ENCODE measurements at places on chromosomes 11 and 22. TPM values are rescaled to one million over a fixed set of nuclear protein-coding genes. Genes with fewer than 3 reads are reported as not detected.
A peak's percentile ranks its signal among the peaks of the same experiment; 100 is the strongest.

Gene KIAA1671
- total RNA-seq = 23.9 TPM

Gene PRR33
- total RNA-seq = not detected

- H3K4me3 ChIP-seq = no peak overlapping the region
- no peaks in the 10 kb centered on the region for H3K36me3 ChIP-seq
- no peaks in the 10 kb centered on the region for H3K4me1 ChIP-seq
- H3K27me3 ChIP-seq = no peaks in the 10 kb centered on the region
- no peak for DNase-seq
- no peak overlapping the region for H3K27ac ChIP-seq
Observed at GRCh38 chr11:10893714-10894151, 35.9 kb upstream of the ZBED5 start.

GRCh38 chr11:46006418-46007070 is 84.1 kb downstream of the LARGE2 start:
- H3K4me1 ChIP-seq = no peaks in the 10 kb centered on the region
- DNase-seq = no peak

Gene C22orf31
- total RNA-seq = not detected

Gene CRYAB
- total RNA-seq = 4.0 TPM

Gene HBE1
- not detected for total RNA-seq

DNA sequence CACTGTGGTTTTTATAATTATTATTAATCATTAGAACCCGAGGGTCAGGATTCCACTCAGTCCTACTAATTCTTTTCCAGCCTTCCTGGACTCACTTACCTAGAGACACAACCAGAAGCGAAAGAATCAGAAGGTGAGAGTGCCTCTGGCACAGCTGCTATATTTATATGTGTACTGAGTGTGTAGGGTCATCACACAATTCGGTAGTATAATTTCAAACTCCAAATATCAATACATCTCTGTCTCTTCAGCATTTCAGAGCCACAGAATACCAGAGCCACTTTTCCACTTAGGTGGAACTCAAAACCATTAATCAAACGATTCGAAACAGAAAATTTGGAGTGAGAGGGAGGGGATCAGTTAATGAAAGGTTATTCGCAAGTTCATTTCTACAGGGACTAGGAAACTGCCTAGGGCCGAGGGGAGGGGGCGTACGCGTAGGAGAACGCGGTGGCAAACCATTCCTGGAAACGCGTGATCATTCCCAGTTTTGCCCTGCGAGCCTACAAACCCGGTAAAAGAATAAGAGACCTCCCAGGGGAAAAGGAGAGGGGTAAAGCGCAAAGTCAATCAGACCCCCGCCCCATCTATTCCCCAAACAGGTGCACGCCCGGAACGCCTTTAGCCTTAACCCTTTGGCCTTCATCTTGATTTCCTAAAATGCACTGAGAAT is 5.4 kb downstream of the BSX start:
- peaks cover 9% of the 10 kb centered on the region for H3K4me1 ChIP-seq
- H3K36me3 ChIP-seq = no peaks in the 10 kb centered on the region
- peaks cover 76% of the 10 kb centered on the region for H3K27me3 ChIP-seq
- no peak for DNase-seq
- H3K4me3 ChIP-seq = peak overlapping the region; percentile 60

DNA sequence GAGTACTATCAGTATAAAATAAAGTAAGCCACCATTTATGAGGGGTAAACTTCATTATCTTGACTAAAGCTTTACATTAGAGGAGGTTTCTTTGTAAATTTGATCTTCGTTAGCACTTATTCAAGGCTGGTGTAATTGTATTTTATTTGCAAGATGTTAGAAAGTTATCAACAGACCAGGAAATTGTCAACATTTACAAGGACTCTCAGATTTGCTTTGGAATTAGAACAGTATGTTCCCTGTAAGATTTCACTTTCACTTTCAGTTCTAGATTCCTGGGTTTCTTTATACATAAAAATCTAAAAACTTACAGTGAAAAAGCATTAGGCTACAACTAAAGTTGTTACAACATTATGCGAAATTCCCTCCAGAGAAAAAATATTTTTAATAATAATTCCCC is 4.6 kb upstream of the BIRC3 start:
- no peaks in the 10 kb centered on the region for H3K36me3 ChIP-seq
- no peaks in the 10 kb centered on the region for H3K27me3 ChIP-seq
- no peak for DNase-seq
- no peak overlapping the region for H3K27ac ChIP-seq

DNA sequence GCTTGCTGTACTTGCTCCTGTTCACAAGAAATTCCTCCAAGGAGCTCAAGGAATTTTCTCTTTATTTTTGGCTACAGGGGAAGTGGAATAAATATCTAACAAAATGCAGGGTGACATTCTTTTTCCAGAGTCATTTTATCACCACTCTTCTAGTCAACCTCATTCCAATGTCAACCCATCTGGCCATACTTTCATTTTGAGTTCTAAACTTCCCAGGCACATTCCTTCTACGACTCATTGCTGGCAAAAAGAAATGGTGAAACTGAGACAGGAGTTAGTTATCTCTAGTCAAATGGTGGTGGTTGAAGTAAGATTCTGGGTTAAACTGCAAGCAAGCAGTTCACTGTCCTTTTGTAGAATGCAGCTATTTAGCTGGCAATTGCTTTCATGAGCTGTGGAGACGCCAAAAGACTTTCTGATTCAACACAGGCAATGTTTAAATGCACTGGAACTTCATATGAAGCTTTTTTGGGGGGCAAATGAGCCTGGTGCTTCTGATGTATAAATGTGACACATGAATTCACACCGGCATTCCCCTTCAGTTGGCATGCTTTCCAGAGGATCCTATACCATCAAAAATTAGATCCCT is 304.6 kb downstream of the CADM1 start:
- H3K36me3 ChIP-seq = no peaks in the 10 kb centered on the region
- no peak overlapping the region for H3K27ac ChIP-seq
- DNase-seq = no peak
- no peaks in the 10 kb centered on the region for H3K27me3 ChIP-seq
- H3K4me1 ChIP-seq = peaks cover 10% of the 10 kb centered on the region

- no peak overlapping the region for H3K4me3 ChIP-seq
- H3K4me1 ChIP-seq = no peaks in the 10 kb centered on the region
- no peak for DNase-seq
- H3K27ac ChIP-seq = no peak overlapping the region
Observed at GRCh38 chr11:119110439-119110838, 3.3 kb downstream of the C2CD2L start.

- no peak overlapping the region for H3K4me3 ChIP-seq
- H3K4me1 ChIP-seq = peaks cover 3% of the 10 kb centered on the region
- H3K27me3 ChIP-seq = no peaks in the 10 kb centered on the region
- no peaks in the 10 kb centered on the region for H3K36me3 ChIP-seq
- no peak overlapping the region for H3K27ac ChIP-seq
Observed at GRCh38 chr11:83979593-83979992, 693.4 kb upstream of the CCDC90B start.

- no peaks in the 10 kb centered on the region for H3K4me1 ChIP-seq
- no peak for DNase-seq
- no peaks in the 10 kb centered on the region for H3K27me3 ChIP-seq
- no peaks in the 10 kb centered on the region for H3K36me3 ChIP-seq
- no peak overlapping the region for H3K4me3 ChIP-seq
Observed at GRCh38 chr22:28857288-28857687, 26.1 kb upstream of the ZNRF3 start.

Gene RHOD
- 10.5 TPM for total RNA-seq

DNA sequence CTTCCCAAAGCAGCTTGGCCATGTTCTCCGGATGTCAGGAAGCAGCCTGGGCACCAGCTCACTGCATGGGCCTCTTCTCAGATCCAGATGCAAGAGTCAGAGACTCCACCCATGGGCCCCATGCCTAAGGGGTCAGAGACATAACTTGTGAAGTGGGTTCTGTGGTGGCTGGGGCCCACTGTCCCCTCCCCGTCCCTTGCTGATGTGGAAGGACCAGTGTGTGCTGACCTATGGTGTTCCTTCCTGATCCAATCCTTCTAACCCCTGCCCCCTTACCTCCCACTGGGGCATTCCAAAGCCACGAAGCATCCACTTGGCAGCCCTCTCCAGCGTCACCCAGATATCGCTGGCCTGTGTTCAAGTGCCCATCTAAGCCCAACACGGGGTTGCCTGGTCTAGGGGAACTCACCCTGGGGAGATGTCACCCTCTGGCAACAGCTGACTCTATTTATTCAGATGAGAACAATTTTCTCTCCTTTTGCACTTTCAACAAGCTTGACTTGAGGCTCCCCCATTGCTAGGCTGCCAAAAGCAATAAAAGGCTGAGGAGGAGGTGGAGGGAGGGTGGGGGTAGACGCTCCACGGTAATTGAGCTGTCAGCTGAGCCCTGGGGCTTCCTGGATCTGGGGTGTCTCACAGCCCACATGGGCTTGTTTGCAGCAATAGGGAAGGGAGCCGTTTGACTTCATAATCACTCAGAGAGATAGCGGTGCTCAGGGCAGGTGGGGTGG is 158.5 kb downstream of the ADAMTS15 start:
- H3K27ac ChIP-seq = no peak overlapping the region
- H3K27me3 ChIP-seq = no peaks in the 10 kb centered on the region

Gene SLC5A12
- total RNA-seq = 1.4 TPM

DNA sequence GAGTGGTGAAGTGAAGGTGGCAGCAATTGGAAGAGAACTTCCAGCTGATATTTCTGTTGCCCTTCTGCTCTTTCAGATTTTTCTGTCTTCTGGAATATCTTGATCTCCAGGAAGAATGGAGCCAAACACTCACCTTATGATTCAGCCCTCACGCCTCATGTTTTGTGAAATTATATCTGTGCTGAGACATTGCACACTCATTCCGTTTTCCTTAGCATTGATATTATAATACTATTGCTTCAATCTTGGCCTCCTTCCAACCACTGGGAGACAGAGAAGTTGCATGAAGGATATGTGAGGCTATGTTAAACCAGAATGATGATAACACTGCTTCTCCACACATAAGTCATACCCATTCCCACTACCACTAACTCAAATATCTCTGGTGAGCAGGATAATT is 177.9 kb downstream of the ETS1 start:
- no peaks in the 10 kb centered on the region for H3K27me3 ChIP-seq
- H3K36me3 ChIP-seq = no peaks in the 10 kb centered on the region
- no peak for DNase-seq
- H3K4me1 ChIP-seq = no peaks in the 10 kb centered on the region
- no peak overlapping the region for H3K4me3 ChIP-seq

Gene ADAMTS15
- 4.9 TPM for total RNA-seq

- no peak for DNase-seq
- H3K4me1 ChIP-seq = peaks cover 15% of the 10 kb centered on the region
- no peaks in the 10 kb centered on the region for H3K27me3 ChIP-seq
- H3K36me3 ChIP-seq = no peaks in the 10 kb centered on the region
- no peak overlapping the region for H3K4me3 ChIP-seq
Observed at GRCh38 chr22:19994851-19995610, 21.6 kb downstream of the ARVCF start.

GRCh38 chr22:39832627-39833074 is 60.9 kb downstream of the ENTHD1 start:
- DNase-seq = no peak
- no peak overlapping the region for H3K27ac ChIP-seq
- no peaks in the 10 kb centered on the region for H3K27me3 ChIP-seq
- H3K4me3 ChIP-seq = no peak overlapping the region

DNA sequence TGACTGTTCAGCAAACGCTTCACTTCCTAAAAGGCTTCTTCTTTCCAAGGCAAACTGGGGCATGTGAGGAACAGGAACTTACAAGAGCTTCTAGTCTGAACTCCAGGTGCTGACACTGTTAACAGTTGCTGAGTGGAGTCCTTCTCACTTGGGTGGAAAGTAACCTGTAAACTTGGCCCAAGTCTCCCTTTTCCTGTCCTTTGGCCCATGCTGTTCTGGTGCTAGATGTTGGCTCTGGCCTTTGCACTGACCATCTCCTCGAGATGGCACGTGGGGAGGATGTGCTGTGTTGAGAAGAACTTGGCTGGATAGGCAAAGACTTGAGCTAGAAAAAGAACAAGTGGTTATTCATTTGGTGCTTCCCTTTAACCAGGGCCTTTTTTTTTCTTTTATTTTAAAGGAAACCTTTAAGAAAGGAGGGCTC is 53.6 kb downstream of the PTPRJ start:
- no peak overlapping the region for H3K27ac ChIP-seq
- H3K4me1 ChIP-seq = peaks cover 14% of the 10 kb centered on the region
- DNase-seq = no peak
- H3K4me3 ChIP-seq = no peak overlapping the region
- no peaks in the 10 kb centered on the region for H3K27me3 ChIP-seq

DNA sequence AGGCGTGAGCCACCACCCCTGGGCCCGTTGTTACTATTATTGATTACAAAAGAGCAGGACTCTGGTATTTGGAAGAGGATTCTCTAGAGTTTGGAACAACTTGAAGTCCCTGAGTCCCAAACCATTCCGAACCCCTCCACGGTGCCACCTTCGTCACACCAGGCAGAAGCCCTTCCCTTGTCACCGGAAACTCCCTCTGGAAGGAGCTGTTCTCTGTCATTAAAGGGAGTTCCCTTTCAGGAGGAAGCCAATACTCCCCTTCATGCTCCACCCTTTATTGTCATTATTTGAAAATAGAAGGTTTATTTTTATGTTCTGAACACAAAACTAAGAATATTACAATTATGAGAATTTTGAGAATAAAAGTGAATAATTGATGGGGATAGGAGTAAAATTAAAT is 5.1 kb upstream of the C11orf24 start:
- no peak overlapping the region for H3K4me3 ChIP-seq
- no peaks in the 10 kb centered on the region for H3K4me1 ChIP-seq
- H3K27ac ChIP-seq = no peak overlapping the region
- DNase-seq = no peak
- H3K27me3 ChIP-seq = no peaks in the 10 kb centered on the region

Gene CALCA
- total RNA-seq = 0.61 TPM

GRCh38 chr22:22508274-22509176 is at the start of gene ZNF280B:
Gene ZNF280B, minus strand, starts transcription at chr22:22508742. Its CDS starts 19,344 bp downstream, at chr22:22489398.
- 0 out of 2 replicates have a peak within 1 kb of the TSS, but pooled peaks have one; percentile 10 for H3K27ac ChIP-seq
- H3K36me3 ChIP-seq = peaks cover 12% of the 10 kb centered on the region
- no peaks in the 10 kb centered on the region for H3K4me1 ChIP-seq
- DNase-seq = peak; percentile 9
- peak within 1 kb of the TSS; percentile 90 for H3K4me3 ChIP-seq

DNA sequence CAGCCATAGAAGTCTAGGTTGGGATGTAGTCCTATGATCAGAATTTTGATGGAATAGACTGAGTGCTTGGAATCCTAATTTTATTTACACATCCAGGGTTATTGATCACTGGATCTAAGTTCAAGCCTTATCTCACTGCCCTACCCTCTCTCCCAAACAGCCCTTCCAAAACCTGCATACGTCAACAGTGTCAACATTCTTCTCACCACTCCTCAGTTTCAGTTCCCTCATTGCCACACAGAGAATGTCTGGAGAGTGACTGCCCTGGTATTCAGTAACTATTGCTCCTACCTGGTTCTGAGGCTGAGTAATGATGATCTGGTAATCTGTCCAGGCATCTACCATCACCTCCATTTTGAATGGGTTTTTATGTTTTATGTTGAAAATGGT is 60.0 kb downstream of the GLYATL1 start:
- no peak overlapping the region for H3K4me3 ChIP-seq
- H3K36me3 ChIP-seq = no peaks in the 10 kb centered on the region
- no peaks in the 10 kb centered on the region for H3K4me1 ChIP-seq
- no peak for DNase-seq
- H3K27ac ChIP-seq = no peak overlapping the region

GRCh38 chr11:61780581-61781162 is 11.7 kb downstream of the TMEM258 start:
- H3K4me3 ChIP-seq = no peak overlapping the region
- DNase-seq = no peak
- H3K4me1 ChIP-seq = peaks cover 7% of the 10 kb centered on the region
- no peak overlapping the region for H3K27ac ChIP-seq

Gene PVALB
- total RNA-seq = 1.7 TPM

All from H1 (cell line).